Mucosa of descending colon (tissue), 3 donors: ENCODE measurements at places on chromosomes 16 and 17.
A peak's percentile ranks its signal among the peaks of the same experiment; 100 is the strongest.

DNA sequence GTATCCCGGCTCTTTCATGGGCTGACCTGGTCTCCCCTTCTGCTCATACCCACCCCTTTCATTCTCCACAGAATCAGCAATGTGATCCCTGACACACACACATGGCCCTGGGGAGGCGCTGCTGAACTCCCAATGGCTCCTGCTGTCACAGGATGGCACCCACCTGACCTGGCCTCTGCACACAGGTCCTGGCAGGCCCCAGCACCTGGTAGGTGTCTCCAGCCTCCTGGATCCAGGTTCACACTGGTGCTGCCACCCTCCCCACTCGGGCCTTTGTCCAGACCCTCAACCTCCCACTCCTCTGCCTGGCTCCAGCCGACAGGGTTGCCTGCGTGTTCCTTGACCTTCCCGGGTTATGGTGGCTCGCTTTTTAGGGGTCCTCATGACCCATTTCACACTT lies 1.3 kb upstream of the CD300C start:
- no peak for DNase-seq

DNA sequence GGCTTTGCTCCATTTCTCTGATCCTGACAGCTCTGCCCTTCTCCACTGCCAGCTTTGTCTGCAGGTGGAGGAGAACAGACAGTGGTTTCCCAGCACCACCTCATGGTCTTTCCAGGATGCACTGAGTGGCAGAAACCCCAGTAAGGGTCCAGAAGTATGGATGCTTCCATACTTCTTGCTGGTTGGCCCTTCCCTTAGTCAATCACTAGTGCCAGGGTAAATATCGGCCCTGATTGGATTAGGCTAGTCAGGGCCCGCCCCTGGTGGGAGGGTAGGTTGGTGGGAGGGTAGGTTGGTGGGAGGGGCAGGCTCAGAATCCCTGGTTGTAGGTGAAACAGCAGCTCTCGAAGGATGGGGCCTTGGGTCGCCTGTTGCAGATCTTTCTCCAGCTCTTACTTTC lies 10.2 kb downstream of the RNF213 start:
- DNase-seq, result no peak

DNA sequence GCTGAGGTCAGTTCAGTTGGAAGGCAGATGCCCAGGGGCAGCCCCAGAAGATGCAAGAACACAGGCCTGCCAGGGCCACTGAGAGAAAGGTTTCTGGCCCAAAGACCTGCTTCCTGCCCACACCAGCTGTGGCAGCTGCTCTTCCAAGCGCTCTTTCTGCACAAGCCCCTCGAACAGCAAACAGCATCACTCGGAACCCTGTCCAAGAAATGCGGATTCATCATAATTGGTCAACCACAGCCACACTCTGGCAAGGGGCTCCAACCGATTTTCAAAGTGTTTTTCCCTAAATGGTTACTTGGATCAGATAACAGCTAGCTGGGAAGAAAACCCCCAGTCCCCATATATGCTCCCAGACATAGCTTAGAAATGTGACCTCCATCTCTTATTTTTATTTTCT lies 71.1 kb upstream of the DNAH17 start:
- DNase-seq, result no peak

DNA sequence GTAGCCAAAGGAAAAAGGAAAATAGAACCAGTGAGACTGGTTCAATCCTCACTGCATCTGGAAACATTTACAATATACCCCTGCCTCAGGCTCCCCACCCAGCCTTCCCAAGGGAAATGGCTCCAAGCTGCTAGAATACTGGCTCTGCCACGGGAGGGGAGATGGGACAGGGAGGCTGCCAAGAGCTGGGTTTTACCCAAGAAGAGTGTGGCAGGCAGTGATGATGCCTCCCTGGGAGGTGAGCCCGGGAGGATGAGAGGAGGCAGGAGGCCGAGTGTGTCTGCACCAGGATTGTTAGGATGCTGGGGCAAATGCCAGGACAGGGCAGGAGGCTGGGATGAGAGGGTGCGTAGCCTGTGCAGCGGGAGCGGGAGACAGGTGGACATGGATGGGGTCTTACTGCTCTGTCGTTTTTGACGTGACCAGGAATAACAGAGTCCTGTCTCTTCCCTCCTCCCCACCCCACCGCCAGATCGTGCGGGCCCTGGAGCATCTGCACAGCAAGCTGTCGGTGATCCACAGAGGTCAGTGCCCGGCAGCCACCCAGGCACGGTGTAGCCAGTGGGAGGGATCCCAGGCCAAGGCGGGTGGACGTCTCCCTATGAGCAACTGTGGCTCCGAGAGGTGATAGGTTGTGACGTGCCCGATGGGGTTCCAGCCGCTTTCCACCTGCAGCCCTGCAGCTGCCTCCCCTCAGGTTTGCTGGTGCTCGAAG lies 18.4 kb downstream of the MAP2K3 start:
- DNase-seq, result peak; percentile 56

DNA sequence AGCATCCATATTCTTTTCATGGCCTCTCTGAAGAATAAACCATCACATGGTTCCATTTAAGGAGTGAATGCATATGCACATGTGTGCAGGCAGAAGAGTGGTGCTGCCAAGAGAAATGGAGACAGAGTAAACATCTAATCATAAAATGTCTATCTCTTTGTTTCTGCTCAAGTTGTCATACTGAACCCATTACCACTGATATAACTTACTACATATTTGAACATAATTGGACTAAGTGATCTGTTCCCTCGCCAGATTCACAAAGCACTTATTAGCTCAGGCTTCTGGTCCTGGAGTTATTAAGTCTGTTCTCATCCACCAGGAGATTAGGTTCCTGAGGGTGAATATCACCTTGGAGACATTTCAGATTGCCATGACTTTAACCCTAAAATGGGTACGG lies 72.3 kb upstream of the XYLT1 start:
- DNase-seq, result no peak

DNA sequence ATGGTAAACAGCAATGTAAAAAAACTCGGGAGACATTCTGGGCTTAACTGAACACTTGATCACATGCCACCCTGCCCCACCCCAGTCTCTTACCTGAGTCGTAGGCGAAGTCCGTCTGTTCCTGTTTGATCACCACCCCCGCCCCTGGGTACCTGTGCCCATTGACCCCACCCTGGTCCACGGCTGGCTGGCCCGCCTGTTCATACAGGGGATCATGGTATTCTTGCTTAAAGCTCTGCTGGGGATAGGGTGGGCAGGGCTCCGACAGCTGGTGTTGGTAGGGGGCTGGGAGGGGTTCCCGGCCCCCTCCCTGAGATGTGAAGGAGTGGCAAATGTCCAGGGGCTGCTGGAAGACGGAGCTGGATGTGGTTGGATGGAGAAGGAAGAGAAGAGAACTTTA lies 13.6 kb downstream of the ETV4 start:
- peak; percentile 78 for DNase-seq

GRCh38 chr17:81719410-81720266 lies 7.6 kb downstream of the SLC25A10 start:
- DNase-seq, result no peak

DNA sequence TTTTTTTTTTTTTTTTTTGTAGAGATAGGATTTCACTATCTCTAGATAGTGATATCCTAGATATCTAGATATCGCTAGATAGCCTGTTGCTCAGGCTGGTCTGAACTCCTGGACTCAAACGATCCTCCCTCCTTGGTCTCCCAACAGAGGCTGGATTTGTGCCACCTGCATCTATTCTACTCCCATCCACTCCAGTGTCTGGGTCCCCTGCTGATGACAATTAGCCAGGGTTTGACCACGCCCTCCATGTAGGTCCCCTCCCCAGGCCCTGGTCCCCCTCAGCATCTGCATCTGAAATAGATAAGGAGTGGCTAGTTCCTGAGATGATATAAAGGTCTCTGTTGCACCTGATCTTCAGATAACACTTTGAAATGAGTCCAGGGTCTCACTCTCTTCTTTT lies 2.2 kb downstream of the ZNF688 start:
- no peak for DNase-seq
